A673 (cell line): ENCODE measurements at places on chromosomes 3 and 15. TPM values are rescaled to one million over a fixed set of nuclear protein-coding genes. Genes with fewer than 3 reads are reported as not detected.

GNB4 gene
- total RNA-seq, result 75.2 and 83.3 TPM in 2 replicates

BFSP2 gene
- not detected in 2 replicates for total RNA-seq

CCR1 gene
- not detected in 2 replicates for total RNA-seq

OIP5 gene
- total RNA-seq, result 31.0 and 36.1 TPM in 2 replicates

RFTN1 gene
- total RNA-seq, result 0.60 and 1.2 TPM in 2 replicates

WDR93 gene
- not detected in 2 replicates for total RNA-seq

PXYLP1 gene
- total RNA-seq, result 11.3 and 14.7 TPM in 2 replicates

GOLGA8G gene
- total RNA-seq, result not detected in 2 replicates

SLC22A13 gene
- total RNA-seq, result 0.66 and 1.1 TPM in 2 replicates

ADCY5 gene
- 0.21 and 0.22 TPM in 2 replicates for total RNA-seq
